AG09319 (cell line): ENCODE measurements at places on chromosomes 1 and 21.

DNA sequence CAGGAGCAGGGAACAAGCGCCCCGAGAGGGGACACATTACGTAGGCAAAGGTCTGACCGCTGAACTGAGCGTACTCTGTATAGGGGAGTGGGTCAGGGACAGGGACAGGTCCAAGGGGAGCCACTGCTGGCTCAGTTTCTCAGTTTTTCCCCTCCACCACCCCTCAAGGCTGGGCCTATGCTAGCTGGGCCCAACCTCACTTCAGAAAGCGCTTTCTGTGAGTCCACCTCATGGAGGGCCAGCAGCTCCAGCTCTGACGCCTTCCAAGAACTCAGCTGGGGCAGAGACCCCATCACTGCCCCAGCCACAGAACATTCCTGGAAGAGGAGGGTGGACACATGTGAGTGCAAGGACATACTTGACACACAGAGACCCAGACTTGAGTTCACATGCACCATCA, 242.0 kb downstream of the FOXD2 start:
- no peak for DNase-seq

- DNase-seq: no peak
These were observed 2.2 kb upstream of the RUNX3 start for GRCh38 chr1:24932284-24932683.

GRCh38 chr21:27823652-27824201, 856.8 kb upstream of the ADAMTS5 start:
- DNase-seq: no peak

GRCh38 chr1:158801396-158801795, 20.4 kb upstream of the OR6N2 start:
- no peak for DNase-seq

DNA sequence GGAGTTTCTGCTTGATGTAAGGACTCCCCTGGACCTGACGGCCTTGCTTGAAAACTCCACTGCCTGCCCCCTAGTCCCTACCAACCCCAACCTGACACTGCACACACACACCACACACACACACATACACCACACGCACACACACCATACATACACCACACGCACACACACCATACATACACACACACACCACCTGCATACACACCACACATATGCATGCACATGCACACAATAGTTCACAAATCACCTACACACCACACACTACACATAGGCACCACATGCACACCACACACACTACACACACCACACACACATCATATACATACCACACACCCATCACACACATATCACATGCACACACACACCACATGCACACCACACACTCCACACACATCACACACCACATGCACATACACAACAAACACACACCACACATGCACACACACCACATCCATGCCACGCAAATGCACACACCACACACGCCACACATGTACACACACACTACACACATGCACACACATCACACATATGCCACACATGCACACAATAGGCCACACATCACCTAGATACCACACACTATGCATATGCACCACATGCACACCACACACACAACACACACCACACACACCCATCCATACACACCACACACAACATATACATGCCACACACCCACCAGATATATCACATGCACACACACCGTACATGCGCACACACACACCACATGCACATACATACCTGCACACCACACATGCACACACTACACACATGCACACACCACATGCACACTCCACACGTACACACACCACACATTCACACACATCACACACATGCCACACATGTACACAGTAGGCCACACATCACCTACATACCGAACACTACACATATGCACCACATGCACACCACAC, 3.7 kb downstream of the CASQ1 start:
- DNase-seq: no peak

GRCh38 chr1:228265167-228265566, 57.3 kb downstream of the OBSCN start:
- no peak for DNase-seq

GRCh38 chr1:9835758-9836631, 12.2 kb upstream of the CLSTN1 start:
- no peak for DNase-seq

- no peak for DNase-seq
These were observed 27.7 kb downstream of the KNCN start for GRCh38 chr1:46523496-46524353.

- DNase-seq: no peak
These were observed 257.6 kb downstream of the OLFM3 start for GRCh38 chr1:101739146-101739545.

DNA sequence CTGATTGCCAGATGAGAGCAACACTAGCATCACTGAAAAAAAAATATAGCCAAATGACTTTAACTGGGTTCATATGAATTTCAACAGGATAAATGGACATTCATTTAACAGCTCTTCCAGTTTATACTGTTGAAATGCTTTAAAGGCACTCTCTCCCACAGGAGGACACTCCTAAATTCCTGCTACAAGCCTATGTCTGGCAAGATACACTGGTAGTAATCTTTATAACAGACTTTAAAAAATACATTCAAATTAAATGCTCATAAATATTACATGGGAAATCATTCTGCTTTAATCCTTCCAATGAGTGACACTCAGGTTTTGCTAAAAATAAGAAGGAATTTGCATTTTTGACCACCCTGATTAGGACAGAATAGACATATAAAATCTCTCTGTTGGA, 526.7 kb upstream of the ADAMTS5 start:
- no peak for DNase-seq
